Anterior cingulate cortex (tissue), 58 donors: ENCODE measurements at places on chromosomes 12 and 14.

DNA sequence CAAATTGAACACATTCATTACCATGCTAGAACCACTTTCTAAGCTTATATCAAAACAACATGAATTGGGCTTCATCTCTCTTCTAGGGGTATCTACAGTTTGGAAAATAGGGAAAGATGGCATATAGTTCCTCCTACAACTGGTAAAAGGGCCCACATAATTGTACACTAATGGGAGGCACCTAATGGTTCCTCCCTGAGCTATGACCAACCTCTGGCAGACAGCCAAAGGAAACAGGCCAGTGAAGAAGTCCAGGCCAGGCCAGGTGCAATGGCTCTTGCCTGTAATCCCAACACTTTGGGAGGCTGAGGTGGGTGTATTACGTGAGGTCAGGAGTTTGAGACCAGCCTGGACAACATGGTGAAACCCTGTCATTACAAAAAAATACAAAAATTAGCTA, 23.2 kb upstream of the APOF start:
- DNase-seq: no peak

DNA sequence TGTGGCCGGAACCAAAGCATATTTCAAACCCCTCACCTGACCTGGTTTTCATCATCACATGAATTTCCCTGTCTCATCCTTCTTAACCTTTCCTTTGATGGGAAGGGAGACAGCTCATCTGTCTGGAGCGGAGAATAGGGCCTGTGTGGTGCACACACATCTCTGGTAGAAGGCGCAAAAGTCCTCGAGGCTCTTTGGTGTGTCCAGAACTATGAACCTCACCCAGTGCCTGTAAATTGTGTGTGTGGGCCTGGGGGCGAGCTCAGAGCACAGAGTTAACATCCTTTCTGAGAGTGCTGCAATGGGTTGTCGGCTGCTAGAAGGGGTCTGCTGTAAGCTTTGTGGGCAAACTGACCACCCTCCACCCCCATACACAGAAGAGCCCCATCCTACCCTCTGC, 749 bp downstream of the GALNT6 start:
- no peak for DNase-seq

DNA sequence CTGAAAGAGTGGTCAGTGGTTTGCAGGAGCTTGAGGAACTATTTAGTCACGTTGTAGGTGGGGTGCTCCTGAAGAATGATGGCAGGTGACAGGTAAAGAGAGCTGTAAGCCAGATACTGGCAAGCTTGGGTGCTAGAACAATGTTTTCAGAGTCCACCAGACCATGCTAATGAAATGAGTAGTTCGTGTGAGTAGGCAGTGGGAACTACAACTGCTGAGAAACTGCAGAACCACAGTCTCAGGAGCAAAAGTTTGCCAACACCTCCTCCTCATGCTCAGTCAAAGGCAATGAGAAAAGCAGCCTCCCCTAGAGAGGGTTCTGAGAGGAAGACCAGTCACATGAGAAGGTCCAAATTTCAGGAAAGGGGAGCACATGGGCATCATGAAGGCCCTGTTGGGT, 91.3 kb downstream of the PRKD1 start:
- DNase-seq: no peak

- DNase-seq: no peak
Measured at GRCh38 chr12:25713264-25713663, 160.2 kb upstream of the LMNTD1 start.

DNA sequence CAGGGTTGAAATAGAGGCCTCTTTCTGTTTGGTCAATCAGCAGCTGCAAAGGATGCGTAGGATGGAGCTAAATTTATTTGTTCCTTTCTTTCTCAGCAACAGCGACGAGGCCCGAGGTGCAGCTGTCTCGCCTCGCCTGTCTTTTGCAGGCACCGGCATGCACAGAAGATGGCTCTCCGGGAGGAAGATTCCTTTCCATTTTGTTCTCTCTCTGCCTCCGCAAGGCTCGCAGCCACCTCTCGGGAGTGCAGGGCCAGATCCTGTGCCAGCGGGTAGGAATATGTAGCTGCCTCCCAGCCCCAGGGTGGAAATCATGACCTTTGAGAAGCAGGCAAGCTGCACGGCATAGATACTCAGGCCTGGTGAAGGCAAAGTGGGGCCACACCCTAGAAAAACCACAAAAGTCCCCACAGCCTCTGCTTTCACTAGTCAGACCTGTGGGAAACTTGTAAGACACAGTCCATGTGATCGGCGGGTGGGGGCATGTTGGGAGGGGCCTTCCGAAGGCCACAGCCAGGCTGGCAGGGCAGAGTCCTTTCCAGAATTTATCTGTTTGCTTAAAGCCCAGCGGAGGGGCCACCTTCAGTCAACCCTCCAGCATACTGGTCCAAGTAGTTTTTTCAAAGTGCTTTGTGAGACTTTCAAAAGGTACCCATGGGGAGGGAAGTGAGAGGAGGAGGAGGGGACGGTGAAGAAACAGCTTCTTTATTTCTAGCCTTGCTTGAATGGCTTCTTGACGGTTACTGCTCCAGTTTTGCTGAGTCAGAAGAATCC, at the start of gene MAP1LC3B2:
TSS of gene MAP1LC3B2 (plus strand) at position 220 of the 774 bp plus-strand sequence. CDS start 16,562 bp downstream, outside the sequence.
- DNase-seq: peak; percentile 25

GRCh38 chr14:95413289-95414215, 93.8 kb upstream of the CLMN start:
- DNase-seq: no peak

DNA sequence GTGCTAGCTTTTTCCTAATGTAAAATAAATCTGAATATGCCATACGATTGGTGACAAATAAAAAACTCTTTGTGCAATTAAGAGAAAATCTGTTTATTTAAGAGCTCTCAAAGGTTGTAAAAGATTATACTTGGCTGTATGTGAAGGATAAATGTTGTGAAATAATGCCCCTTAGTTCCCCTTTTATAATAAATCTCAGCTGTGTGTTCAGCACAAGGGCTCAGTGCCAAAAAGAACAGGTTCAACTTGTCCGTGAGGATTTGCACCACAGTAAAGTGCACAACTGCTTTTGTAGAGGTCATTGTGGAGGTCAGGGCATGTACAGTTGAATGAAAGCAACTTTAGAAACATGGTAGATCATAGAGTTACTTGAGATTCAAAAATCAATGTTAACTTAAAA, 118.6 kb downstream of the TRMT5 start:
- no peak for DNase-seq

GRCh38 chr14:79708426-79709388, 502.6 kb downstream of the DIO2 start:
- no peak for DNase-seq

DNA sequence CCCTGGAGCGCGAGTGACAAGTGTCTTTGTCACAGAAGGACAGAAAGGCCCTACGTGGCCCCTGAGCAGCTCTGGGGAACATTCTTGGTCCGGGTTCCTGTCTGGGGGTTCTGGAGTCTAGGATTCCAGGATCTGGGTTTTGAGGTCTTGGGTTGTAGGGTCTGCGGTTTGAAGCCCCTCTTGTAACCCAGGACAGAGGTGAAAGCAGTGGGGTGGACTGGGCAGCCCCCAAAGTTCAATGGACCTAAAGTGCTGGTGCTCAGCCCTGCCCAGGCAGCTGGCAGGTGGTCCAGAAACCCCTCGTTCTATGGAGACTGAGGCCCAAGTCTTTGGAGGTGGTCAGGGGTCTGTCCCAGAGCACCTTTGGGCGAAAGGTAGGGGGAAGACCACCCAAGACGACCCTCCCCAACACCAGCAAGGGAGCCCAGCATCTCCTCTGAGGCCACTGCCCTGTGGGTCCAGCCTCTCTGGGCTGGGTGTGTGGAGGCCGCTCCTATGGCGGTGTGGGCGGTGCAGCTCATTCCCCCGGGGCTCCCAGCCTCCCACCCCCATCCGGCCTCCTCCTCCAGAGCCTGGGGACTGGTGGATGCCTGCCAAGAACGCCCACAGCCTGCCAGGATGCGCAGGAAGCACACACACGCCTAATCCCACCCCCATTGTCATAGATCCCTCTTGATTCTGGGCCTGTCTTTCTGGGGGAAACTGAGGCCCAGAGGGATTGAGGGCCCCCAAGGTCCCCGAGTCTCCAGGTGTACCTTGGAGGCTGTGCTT, 30.2 kb upstream of the ANKRD9 start:
- no peak for DNase-seq

DNA sequence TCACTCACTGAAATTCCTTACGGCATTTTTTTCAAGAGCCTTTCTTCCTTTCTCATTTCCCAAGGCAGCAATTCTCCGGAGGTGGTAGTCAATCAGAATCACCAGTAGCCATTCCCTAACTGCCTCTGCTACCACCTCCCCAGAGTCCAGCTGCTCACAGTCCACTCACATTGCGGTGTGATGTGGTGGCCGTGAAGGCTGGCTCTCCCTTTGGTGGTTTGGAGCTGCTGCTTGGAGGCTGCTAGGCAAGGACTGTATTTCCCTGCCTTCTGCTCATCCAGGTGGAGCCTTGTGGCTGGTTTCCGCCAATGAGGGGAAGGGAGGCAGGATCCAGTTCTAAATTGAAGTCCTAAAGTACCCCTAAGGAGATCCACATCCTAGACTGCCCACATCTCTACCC, 222.0 kb downstream of the ANO2 start:
- DNase-seq: no peak

GRCh38 chr12:59803735-59804134, 207.9 kb downstream of the SLC16A7 start:
- no peak for DNase-seq

DNA sequence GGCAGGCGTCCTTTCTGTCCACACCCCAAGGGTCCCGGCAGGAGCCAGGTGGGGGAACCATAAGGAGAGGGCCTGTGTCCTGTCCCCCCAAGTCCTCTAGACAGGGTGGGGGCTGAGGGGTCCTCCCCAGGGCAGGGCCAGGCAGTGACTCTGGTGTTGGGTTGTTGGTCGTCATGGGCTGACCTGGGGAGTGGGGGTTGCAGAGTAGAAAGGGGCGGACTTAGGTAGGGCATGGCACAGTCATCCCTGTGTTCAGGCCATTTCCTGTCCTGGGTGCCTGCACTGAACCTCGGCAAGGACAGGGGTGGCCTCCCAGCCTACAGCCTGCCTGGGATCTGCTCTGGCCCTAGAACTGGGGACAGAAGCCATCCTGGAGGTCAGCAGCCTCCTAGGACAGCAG, 356.2 kb downstream of the TMEM121 start:
- DNase-seq: no peak

GRCh38 chr14:74219277-74220205, 19.7 kb upstream of the VSX2 start:
- DNase-seq: no peak

GRCh38 chr12:61524851-61525250, 735.4 kb upstream of the USP15 start:
- no peak for DNase-seq

DNA sequence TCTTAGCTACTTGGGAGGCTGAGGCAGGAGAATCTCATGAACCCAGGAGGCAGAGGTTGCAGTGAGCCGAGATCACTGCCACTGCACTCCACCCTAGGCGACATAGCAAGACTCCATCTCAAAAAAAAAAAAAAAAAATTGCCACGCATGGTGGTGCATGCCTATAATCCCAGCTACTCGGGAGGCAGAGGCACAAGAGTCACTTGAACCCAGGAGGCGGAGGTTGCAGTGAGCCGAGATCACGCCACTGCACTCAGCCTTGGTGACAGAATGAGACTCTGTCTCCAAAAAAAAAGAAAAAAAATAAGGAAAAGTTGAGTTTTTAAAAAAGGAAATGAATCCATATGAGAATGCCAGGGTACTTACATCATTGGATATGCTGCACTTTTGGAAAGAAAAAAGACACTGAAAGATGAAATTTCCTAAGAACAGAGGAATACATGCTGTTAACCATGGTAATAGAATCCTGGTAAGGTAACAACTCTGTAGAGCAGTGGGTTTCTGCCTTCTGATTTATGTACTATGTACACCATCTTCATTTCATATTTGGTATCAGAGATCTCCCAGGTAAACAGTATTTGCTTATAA, 222.7 kb downstream of the ERC1 start:
- no peak for DNase-seq

DNA sequence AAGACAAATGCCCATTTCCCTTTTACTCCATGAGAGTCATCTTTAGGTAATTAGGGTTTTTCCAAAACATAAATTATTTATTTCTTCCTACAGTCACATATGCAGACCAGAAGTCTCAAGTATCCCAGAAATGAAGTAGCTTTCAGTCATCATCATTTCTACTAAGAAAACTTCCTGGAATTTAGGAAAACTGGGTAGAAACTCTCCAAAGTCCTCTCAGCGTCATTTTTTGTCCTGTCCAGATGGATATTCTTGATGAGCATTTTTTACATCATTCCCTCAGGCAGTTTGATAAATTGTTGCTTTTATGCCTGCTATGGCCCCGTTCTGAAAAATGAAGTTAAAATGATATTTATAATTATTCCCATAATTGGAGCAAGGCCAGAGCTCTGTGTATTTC, 93.9 kb upstream of the DCN start:
- DNase-seq: no peak

GRCh38 chr14:87916103-87916885, 76.7 kb downstream of the GALC start:
- DNase-seq: no peak

DNA sequence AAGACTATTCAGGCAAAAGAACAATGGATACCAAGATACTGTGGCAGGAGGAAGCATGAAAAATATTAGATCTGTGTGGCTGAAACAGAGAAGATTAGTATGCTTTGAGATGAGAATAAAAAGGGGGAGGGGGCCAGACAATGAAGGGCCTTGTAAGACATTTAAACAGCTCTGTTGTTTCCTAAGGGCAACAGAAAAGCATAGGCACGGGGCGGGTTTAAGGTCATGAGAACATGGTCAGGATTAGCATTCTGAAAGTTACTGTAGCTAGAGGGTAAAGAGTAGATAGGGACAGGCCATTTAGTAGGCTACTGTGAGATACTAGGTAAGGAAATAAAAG, 18.6 kb downstream of the INTS13 start:
- DNase-seq: no peak

- no peak for DNase-seq
Measured at GRCh38 chr14:104085889-104086201, 345 bp downstream of the ASPG start.

GRCh38 chr12:120259418-120260202, 5.9 kb downstream of the PXN start:
- DNase-seq: no peak

DNA sequence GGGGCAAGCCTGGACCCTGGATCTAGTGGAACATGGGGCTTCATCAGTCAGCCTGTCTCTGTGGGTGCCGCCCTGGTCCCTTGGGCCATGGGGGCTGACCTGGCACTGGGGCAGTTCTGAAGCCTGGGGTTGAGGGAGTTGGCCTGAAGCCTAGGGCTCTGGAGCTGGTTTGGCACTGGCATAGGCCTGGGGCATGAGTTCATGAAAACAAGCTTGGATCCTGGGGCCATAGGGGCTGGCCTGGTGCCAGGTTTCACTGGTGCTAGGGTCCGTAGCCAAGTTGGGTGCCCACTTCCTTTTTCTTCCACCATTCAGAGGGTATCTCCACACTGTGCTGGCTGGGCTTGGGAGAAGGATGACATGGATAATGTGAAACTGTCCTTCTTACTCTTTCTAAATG, 26.6 kb upstream of the ANO4 start:
- DNase-seq: no peak

GRCh38 chr12:128052331-128052730, 214.6 kb upstream of the TMEM132C start:
- no peak for DNase-seq

- DNase-seq: no peak
Measured at GRCh38 chr14:31442284-31442683, 15.0 kb downstream of the DTD2 start.

GRCh38 chr14:58491593-58491992, 64.1 kb downstream of the KIAA0586 start:
- no peak for DNase-seq
